ENCODE measurements at places on chromosomes 7 and 10.

GRCh38 chr10:3548702-3549101 is 236.3 kb downstream of the KLF6 start:
- DNase-seq: no peak

DNA sequence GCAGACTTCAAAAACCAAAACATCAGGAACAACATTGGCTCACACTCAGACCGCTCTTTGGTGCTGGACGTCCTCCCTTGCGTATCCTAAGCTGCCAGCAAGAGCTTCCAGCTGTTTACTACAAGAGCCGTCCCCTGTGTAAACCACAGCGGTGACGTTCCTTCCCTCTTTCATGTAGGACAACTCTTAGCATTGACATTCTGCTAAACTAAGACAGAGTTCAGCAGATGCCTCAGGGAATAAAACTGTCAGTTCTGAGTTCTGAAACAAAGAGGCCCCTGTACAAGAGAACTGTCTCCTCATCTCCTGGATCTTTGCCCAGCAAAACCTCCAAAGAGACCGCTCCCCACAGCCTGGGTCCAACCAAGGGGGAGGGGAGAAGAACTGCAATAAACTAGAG is 57.8 kb upstream of the OPALIN start:
- DNase-seq: no peak

DNA sequence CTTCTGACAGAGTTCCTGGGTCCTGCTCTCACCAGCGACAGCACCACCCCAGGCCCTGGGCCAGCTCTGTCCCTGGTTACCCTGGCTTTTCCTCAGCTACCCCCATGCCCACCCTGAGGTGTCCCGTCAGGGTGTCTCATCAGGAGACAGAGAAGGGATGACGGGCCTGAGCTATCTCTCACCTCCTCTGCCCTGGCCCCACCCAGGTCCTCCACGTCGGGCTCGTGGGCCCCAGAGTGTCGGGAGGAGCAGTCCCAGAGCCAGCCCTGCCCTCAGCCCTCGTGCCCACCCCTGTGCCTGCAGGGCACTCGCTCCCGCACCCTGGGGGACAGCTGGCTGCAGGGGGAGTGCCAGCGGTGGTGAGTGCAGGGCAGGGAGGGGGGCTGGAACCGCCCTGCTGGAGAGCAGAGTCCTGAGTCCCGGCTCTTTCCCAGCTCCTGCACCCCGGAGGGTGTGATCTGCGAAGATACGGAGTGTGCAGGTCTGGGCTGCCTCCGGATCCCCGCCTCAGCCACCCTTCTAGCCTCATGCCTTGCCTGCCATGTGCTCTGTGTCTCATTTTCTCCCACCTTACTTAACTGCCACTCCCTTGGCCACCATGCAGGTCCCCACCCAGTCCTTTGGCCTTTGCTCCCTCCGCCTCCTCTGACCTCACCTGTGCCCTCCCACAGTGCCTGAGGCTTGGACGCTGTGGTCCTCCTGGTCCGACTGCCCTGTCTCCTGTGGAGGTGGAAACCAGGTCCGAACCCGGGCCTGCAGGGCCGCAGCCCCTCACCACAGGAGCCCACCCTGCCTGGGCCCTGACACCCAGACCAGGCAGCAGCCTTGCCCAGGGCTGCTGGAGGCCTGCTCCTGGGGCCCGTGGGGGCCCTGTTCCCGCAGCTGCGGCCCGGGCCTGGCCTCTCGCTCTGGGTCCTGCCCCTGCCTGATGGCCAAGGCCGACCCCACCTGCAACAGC is 16.7 kb upstream of the ZNF862 start:
- DNase-seq: no peak

DNA sequence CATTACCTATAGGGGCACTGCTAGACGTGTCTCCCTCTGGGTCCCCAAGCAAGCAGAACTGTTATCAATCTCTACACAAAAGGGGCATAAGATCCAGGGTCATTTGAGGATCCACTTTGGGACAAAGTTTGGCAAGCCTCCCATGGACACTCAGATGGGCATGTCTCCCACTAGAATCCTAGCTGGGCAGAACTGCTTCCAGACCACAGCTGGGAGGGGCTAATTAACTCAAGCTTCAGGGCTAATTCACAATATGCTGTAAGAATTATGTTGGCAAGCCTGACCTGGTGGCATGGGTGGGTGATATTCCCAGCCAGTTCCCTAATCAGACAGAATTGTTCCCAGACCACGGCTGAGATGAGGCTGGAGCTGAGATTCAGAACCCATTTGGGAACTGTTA is 738.4 kb upstream of the FZD8 start:
- no peak for DNase-seq

DNA sequence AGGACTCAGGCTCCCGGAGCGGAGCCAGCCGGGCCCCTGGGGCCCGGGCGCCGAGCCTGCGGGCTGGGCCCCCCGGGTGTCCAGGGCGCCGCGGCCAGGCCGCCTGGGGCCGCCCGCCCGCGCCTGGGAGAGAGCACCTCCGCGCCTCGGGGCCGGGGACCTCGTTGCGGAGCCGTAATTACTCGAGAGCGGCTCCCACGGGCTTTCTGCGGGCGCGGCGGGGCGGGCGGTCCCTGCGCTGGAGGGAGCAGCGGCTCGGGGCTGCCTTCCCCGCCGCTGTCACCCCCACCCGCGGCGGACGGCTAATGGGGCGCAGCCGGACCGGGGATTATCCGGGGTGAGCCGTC is 1.5 kb downstream of the GNB2 start:
- DNase-seq: peak; percentile 56

- no peak for DNase-seq
Observed at GRCh38 chr7:98964596-98964995, 86.3 kb downstream of the TRRAP start.

- no peak for DNase-seq
Observed at GRCh38 chr7:43921423-43921822, 4.8 kb upstream of the UBE2D4 start.

GRCh38 chr10:97664282-97664850 is 22.7 kb downstream of the AVPI1 start:
- no peak for DNase-seq

- no peak for DNase-seq
Observed at GRCh38 chr10:130717083-130717482, 580.9 kb downstream of the GLRX3 start.

DNA sequence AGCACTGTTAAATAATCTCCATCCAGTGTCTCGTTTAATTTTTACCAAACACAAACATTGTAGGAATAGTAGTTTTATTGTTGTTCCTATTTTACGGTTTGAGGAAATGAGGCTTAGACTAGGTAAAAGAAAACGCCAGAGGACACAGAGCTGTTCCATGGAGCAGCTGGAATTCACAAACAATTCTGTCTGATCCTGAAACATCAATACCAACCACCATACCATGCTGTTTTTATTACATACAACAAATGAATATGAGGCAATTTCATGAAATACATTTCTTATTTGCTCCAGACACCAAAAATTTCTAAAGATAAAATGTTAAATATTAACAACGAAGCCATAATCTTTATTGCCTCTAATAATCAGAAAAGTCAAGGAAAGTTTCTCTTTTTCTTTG is 9.4 kb downstream of the MALRD1 start:
- DNase-seq: no peak
